ENCODE measurements at places on chromosomes 3 and 15.

DNA sequence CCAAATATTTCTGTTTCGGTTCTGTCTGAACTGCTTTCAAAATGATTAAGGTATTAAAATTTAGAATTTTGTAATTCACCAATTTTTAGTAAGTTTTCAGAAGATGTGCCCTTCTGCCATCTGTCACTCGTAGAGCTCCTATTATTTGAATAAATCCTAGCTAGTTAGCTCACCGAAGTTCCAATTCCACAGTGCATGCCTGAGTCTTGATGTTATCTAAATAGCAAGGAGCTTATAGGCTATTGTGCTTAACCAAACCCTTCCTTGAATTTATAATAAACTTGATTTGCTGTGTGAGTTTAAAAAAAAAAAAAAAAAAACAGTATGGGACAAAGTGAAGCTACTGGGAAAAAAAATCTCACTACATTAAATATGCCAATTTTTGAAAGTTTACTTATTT lies 18.7 kb downstream of the ATP13A3 start:
- no peaks in the 10 kb centered on the region for H3K27me3 ChIP-seq
- peaks cover 17% of the 10 kb centered on the region for H3K4me1 ChIP-seq
- no peak overlapping the region for H3K4me3 ChIP-seq
- no peak for DNase-seq

DNA sequence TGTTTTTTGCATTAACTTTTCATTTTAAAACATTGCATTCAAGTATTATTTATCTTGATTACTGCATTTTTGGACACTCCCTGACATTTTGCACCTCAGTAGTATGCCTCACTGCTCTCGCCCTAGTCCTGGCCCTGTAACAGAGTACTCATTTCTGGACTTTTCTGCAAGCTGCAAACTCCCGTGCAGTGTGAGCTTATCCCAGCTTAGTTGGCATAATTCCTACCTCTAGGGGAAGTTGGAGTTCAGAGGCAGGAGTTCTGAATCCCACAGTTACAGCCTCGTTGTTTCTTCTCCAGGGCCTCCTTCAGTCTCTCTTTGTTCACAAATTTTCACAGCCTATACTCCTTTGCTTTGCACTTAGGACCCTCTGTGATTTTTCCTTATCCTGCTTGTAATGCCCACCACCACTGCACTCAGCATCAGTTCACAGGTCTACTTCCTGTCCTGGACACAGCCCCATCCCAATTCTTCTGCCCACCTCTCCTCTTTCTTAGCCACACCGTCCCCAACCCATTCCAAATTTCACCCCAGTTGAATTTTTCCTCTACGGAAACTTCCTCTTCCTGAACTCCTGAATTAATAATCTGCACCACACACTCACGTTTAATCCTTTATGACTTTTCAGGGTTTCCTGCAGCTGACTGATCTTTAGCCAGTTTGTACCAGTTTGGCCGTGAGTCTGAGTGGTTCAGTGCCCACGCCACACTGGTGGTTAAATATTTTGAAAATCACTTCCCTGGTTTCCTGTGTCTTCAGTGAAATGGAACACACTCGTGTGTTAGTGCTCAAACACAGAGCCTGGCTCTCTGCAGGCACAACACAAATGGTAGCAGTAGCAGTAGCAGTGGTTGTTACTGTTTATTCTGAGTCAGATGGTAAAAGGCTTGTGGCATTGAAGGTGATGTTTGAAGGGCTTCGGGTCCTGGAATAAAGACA lies 6.3 kb upstream of the CTSH start:
- H3K27me3 ChIP-seq, result no peaks in the 10 kb centered on the region
- DNase-seq, result no peak
- H3K4me3 ChIP-seq, result no peak overlapping the region
- no peaks in the 10 kb centered on the region for H3K36me3 ChIP-seq

- H3K27me3 ChIP-seq, result peaks cover 59% of the 10 kb centered on the region
- peak; percentile 15 for DNase-seq
- peak overlapping the region; percentile 27 for H3K4me3 ChIP-seq
- H3K36me3 ChIP-seq, result peaks cover 2% of the 10 kb centered on the region
- no peaks in the 10 kb centered on the region for H3K4me1 ChIP-seq
These were observed 26.7 kb upstream of the TGM5 start for GRCh38 chr15:43293432-43293831.

DNA sequence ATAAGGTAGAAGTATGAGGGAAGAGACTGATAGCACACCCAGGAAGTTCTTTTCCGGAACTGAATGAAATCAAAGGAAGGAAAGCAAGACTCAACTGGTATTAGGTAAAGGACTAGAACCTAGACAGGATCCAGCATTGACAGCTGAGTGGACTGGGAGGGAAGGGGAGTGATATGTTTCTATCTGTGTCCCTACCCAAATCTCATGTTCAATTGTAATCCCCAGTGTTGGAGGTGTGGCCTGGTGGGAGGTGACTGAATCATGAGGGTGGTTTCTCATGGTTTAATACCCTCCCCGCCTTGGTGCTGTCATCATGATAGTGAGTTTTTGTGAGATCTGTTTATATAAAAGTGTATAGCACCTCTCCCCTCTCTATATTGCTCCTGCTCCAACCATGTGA lies 415.9 kb upstream of the KCNMB2 start:
- H3K4me3 ChIP-seq, result no peak overlapping the region
- H3K36me3 ChIP-seq, result no peaks in the 10 kb centered on the region

DNA sequence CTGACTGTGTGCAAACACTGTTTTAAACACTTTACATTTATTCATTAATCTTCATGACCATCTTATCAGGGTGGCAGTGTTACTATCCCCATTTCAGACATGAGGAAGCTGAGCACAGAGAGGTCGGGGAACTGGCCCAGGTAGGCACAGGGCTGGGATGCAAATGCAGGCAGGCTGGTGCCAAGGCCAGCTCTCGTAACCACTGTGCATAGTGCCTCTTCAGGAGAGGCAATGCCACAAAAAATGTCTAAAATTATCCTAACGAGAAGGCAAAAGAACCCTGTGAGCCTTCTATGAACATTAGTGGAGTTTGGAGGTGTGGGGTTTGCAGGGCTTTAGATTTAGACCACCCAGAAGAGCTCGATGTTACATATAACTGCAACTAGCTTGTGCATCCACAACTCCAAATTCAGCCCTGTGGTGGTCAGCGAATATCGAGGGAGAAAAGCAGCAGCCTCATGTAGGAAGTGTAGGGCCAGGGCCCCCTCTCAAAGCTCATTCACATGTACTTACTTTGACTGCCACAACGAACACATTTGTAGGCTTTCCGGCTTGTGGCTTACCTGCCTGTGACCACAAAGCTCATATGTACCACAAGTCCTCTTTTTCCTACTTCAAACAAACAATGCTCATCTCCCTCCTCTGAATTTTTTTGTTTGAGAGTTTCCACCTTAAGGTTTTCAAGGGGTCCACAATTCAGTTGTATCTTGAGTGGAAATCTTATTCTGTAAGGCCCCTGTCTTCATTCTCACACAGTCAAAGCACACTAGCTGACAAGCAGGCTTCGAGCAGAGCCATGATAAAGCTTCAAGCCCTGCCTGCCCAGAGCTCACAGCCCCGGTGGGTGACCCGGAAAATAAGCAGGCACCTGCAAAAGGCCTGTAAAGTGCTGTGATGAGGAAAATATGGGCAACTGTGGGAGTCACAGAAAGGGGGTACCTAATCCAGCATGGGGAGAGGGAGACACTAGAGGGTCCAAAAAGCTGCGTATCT lies 722.9 kb upstream of the CFAP20DC start:
- H3K36me3 ChIP-seq, result no peaks in the 10 kb centered on the region
- peak overlapping the region; percentile 48 for H3K27ac ChIP-seq
- peak overlapping the region; percentile 61 for H3K4me3 ChIP-seq
- peak; percentile 35 for DNase-seq
- peaks cover 33% of the 10 kb centered on the region for H3K4me1 ChIP-seq

DNA sequence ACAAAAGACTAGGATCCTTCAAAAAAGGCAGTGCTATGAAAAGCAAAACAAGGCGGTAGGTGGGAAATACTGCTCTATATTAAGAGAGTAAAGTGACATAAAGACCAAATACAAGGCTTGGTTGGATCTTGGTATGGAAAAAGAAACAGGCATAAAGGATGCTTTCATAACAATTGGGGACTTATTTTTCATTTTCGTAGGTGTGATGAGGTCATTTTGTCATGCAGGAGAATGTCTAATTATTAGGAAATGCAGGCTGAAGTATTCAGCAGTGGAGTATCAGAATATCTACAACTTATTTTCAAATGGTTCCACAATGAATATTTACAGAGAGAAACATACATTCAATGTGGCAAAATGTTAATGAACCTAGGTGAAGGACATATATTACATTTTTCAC lies 9.0 kb downstream of the XPC start:
- no peak overlapping the region for H3K4me3 ChIP-seq
- no peak for DNase-seq
- H3K27me3 ChIP-seq, result no peaks in the 10 kb centered on the region
- peaks cover 71% of the 10 kb centered on the region for H3K36me3 ChIP-seq
- H3K27ac ChIP-seq, result no peak overlapping the region
- H3K4me1 ChIP-seq, result peaks cover 20% of the 10 kb centered on the region

DNA sequence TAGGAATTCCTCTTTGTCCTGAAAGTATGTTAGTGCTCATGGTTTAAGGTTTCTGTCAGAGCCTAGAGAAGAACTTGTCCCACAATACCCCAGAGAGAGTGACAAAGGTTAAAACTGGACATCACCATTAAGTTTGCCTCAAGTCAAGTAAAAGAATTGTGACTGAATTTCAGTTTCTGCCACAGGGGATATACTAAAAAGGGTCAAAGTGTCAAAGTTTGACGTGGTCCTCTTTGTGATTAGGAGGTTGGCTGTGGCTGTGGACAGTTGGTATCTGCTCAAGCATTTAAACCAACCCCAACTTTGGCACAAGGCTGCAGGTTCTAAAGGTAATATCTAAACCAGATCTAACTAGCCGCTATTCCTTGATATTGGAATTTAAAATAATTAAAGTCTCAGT lies 26.1 kb downstream of the FMN1 start:
- no peaks in the 10 kb centered on the region for H3K36me3 ChIP-seq
- no peak for DNase-seq
- H3K27ac ChIP-seq, result no peak overlapping the region
- no peaks in the 10 kb centered on the region for H3K4me1 ChIP-seq
- H3K27me3 ChIP-seq, result peaks cover 8% of the 10 kb centered on the region

DNA sequence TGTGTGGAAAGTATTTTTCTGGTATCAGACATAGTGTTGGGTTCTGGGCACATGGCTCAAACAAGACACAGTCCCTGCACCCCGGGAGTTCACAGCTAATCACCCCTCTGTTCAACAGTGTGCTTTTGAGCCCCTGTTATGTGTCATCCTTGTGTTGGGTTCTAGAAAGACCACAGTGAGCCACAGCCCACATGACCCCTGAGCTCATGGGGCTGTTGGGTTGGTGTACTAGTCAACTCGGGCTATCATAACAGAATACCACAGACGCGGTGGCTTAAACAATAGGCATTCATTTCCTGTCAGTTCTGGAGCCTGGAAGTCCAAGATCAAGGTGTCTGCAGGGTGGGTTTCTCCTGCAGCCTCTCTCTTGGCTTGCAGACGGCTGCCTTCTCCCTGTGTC lies 100.0 kb downstream of the DNAJB8 start:
- no peak for DNase-seq
- peaks cover 6% of the 10 kb centered on the region for H3K36me3 ChIP-seq
- peaks cover 10% of the 10 kb centered on the region for H3K4me1 ChIP-seq
- no peaks in the 10 kb centered on the region for H3K27me3 ChIP-seq
- no peak overlapping the region for H3K27ac ChIP-seq

- no peak for DNase-seq
- no peak overlapping the region for H3K4me3 ChIP-seq
- H3K27ac ChIP-seq, result no peak overlapping the region
- H3K4me1 ChIP-seq, result peaks cover 4% of the 10 kb centered on the region
These were observed 22.2 kb upstream of the TXNRD3 start for GRCh38 chr3:126676919-126677705.

- H3K27ac ChIP-seq, result peak overlapping the region; percentile 94
- peak overlapping the region; percentile 72 for H3K4me3 ChIP-seq
- no peak for DNase-seq
- H3K4me1 ChIP-seq, result peaks cover 33% of the 10 kb centered on the region
- peaks cover 13% of the 10 kb centered on the region for H3K36me3 ChIP-seq
These were observed 27.1 kb downstream of the ITPR1 start for GRCh38 chr3:4520033-4520816.

DNA sequence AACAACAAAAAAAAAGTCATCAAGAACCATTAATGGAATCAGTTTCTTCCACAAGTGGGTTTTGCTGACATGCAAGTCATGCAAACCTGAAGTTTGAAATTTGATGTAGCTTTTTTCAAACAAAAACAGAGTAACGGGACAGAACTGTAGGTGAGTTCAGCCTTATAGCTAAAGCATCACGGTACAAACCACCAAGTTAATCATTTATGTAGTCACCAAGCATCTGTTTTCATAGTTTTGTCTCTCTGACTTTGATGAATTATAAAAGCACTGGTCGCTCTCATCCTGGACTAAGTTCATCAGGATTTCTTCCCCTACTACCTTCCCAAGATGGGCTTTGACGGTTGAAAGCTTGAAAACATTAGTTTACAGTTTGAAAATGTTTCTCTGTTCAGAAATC lies 117.0 kb upstream of the SAMMSON start:
- H3K36me3 ChIP-seq, result no peaks in the 10 kb centered on the region
- H3K27ac ChIP-seq, result no peak overlapping the region
- H3K27me3 ChIP-seq, result no peaks in the 10 kb centered on the region
- H3K4me3 ChIP-seq, result no peak overlapping the region

- peak overlapping the region; percentile 96 for H3K27ac ChIP-seq
- peak overlapping the region; percentile 85 for H3K4me3 ChIP-seq
- peaks cover 19% of the 10 kb centered on the region for H3K36me3 ChIP-seq
These were observed 620 bp downstream of the ABHD5 start for GRCh38 chr3:43691120-43691995.

- H3K27ac ChIP-seq, result peak overlapping the region; percentile 90
- no peaks in the 10 kb centered on the region for H3K27me3 ChIP-seq
- peaks cover 4% of the 10 kb centered on the region for H3K36me3 ChIP-seq
- peak overlapping the region; percentile 60 for H3K4me3 ChIP-seq
- peaks cover 57% of the 10 kb centered on the region for H3K4me1 ChIP-seq
These were observed 19.6 kb downstream of the HEMK1 start for GRCh38 chr3:50588759-50589433.

DNA sequence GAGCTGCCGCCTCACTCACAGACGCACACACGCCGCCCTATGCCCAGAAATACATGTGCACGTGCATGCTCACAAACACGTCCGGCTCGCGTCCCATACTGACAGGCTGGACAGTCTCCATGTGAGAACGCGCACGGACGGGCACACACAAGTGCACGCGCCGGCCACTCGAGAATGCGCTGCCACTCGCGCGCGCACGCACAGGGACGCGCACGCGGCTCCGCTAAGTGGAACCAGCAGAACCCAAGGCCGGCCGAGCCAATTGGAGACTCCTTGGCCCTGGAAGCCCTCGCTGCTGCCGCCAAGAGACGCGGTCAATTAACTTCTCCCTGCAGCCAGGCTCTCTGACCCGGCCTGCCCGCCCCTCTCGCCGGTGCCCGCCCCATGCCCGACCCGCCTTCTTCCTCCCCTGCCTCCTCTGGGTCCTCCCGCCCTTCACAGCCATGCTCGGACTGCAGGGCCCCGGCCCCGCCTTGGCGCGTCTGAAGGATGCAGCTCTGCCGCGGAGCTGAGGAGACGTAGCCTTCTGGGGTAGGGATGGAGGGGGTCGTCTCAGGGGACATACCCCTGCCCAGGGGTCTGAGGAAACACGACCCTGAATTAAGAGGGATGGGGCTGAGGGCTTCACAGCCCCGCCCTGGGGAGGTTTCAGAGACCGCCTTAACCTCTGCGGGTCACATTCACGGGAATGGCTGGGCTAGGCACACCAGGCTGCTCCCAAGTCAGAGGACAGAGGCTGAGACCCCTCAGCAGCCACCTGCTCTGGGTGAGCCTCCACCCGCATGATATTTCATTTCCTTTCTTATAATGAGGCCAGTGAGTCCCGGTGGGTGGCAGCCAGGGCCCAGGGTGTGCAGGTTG lies 15.0 kb downstream of the PTH1R start:
- peak overlapping the region; percentile 54 for H3K4me3 ChIP-seq
- H3K27me3 ChIP-seq, result peaks cover 33% of the 10 kb centered on the region
- H3K36me3 ChIP-seq, result peaks cover 8% of the 10 kb centered on the region
- DNase-seq, result no peak

GRCh38 chr3:187750006-187750512 lies 4.8 kb upstream of the BCL6 start:
- no peak for DNase-seq
- H3K27me3 ChIP-seq, result no peaks in the 10 kb centered on the region
- no peak overlapping the region for H3K4me3 ChIP-seq
- H3K27ac ChIP-seq, result no peak overlapping the region

All from effector memory CD8-positive, alpha-beta T cell (primary cell).